ENCODE measurements at places on chromosomes 3 and 15. TPM values are rescaled to one million over a fixed set of nuclear protein-coding genes. Genes with fewer than 3 reads are reported as not detected.

- no peak for DNase-seq
These were observed 101.2 kb downstream of the ST8SIA2 start for GRCh38 chr15:92494806-92495336.

DNA sequence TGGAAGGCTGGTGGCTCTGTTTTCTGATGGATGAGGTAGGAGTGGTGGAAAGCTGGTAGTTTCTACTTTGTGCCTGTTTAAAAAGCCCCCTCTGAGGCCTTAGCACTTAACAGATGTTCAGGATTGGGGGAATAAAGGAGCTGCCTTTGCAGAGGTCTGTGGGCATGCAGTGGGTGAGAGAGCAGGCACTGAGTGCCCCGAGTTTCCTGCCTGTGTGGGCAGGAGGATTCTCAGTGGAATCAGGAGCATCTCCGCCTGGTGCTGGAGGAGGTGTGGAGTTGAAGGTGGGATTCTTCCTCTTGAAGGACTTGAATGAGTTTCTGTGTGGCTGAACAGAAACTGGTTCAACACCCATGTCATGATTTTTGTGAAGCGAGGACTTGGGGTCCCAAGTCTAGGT, 74.3 kb downstream of the IGF1R start:
- DNase-seq, result no peak

DNA sequence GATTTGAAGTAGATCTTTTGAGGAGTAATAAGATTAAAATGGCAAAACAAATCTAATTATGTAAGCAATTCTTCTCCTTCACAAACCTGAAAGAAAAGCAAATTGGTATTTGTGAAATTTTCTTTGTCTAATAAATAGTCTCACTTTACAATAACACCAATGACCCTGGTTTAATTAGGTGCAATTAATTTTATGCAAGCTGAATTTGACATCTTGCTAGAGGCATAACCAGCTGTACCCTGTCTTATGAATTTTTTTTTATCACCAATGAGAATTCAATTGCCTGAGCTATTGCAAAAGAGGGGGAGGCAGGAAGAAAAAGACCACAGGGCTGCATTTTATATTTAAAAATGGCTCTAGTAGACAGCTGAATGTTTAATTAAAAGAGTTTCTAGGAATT, 113.5 kb upstream of the IL12A start:
- no peak for DNase-seq

DNA sequence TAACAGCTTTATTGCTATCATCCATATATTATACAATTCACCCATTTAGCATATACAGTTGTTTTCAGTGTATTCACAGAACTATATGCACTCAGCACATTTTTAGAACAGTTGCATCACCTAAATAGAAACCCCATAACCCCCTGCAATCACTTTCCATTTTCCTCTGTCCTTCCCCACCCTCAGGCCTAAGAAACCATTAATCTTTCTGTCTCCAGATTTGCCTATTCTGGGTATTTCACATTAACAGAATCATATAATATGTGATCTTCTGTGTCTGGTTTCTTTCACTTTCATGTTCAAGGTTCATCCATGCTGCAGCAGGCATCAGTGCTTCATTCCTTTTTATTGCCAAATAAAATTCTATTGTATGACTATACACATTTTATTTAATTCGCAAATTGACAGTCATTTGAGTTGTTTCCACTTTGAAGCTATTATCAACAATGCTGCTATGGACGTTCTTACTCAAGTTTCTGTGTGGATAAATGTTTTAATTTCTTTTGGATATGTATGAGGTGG, 39.8 kb downstream of the ADAMTS17 start:
- no peak for DNase-seq

DNA sequence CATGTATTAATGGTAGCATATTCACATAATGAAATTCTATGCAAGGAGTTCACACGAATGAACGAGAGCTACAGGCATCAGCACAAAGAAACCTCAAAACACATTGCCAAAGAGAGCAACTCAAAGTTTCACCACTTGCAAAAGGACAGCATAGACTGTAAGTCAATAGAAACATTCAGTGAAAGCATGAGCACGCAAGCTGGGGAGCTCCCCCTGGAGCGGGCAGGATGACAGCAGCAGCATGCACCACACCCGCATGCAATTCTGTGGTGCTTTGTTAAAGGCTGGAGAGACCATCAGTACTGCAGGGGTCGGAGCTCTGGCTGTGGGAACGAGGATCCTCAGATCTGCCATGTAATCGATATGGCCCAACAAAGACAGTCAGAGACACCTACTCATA, 18.7 kb downstream of the OCA2 start:
- no peak for DNase-seq

DNA sequence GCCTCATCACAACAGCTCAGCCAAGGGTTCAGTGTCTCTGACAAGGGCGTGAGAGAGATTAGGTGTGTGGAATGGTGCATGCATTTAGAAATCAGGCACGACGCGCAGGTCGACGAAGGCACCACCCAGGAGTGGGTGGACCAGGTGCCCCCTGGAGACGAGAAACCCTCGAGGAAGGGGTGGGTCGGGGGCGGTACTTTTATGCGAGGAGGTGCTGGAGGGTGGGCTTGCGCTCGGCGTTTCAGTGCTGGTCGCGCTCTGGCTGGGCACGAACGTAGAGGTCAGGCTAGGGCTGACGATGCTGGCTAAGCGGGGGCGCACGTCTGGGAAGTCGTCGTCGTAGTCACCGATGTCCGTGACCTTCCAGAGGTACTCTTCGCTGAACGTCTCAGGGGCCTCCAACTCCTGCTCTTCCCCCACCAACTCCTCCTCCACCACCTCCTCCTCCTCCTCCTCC, 393 bp downstream of the ERICH6 start:
- DNase-seq, result no peak

DNA sequence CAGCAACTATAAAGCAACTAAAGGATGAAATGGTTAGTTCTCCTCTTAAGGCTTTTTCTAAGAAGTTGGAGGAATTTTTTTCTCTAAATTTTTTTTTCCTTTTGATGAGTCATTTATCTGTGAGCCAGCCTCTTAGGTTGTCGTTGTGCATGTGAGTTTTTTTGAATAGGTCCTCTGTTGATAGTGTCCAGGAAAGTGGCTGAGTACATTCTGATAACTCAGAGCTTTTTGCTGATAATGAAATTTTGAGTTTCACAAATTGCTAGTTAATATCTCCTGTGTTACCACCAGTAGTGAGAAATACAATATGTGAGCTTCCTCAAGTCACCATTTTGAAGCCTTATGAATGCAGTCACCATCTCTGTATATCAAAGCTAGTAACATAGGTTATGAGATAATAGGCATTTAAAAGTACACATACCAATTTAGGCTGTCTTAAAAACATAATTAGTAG, 7.1 kb upstream of the LXN start:
- no peak for DNase-seq

DNA sequence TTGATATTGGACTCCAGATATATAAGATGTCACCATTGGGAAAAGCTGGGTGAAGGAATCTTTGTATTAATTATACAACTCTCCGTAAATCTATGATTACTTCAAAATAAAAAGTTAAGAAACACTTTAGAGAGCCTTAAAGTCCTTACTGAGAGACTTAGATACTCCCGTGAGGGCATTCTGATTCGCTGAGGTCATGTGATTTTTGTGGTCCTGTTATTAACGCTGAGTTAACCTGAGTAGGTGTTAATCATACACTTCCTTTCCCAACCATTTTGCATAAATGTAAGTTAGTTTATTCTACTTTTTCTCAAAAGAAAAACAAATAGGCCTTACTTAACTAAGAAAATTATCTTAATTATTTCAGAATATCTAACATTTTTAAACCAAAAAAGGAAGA, 67.1 kb upstream of the LMOD3 start:
- no peak for DNase-seq

DNA sequence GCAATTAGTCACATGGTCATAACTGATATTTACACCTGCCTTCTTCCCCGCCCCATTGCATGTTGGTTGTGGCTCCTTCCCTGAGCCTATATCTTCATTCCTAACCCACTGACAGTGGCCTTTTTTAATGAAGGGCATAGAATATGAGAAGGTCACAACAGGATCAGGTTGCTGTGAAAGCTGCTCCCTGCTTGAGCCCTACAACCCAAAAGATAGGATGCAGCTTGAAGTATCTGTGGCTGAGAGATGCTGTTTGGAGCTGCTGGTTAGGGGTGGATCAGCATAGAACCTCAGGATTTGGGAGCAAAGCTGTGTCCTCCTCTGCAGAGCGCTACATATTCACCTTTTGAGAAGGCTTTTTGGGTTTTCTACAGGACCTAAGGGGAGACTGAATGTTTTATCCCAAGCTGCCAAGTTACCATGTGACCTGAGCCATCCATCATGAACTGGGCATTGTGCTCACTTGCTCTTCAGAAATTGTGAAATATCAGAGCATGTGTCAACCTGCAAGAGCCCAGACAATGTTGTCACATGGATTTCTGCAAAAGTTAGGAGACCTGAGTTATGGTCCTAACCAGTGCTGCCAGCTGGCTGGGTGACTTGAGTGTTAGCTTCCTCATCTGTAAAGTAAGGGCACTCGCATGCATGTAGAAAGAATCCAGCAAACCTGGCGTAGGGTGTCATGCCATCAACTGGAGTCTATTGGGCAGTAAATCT, 49.8 kb upstream of the ARL8B start:
- DNase-seq, result no peak

DNA sequence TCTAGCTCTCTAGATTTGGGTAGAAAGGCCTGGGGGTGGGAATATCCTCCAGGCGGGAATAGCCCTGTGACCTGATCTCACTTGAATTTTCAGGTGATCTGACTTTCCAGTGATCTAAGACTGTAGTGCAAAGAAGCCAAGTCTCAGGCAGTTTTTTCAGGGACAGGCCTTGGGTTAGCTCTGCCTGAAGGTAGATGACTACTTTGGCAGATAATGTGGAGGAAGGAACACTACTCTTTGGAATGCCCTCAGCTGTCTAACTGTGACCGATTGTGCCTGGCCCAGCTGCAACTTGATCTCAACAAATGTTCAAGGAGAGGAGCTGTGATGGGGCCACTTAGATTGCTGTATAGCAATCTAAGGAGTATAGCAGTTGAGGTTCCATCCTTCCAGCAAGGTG, 193.7 kb downstream of the TCF12 start:
- no peak for DNase-seq

DNA sequence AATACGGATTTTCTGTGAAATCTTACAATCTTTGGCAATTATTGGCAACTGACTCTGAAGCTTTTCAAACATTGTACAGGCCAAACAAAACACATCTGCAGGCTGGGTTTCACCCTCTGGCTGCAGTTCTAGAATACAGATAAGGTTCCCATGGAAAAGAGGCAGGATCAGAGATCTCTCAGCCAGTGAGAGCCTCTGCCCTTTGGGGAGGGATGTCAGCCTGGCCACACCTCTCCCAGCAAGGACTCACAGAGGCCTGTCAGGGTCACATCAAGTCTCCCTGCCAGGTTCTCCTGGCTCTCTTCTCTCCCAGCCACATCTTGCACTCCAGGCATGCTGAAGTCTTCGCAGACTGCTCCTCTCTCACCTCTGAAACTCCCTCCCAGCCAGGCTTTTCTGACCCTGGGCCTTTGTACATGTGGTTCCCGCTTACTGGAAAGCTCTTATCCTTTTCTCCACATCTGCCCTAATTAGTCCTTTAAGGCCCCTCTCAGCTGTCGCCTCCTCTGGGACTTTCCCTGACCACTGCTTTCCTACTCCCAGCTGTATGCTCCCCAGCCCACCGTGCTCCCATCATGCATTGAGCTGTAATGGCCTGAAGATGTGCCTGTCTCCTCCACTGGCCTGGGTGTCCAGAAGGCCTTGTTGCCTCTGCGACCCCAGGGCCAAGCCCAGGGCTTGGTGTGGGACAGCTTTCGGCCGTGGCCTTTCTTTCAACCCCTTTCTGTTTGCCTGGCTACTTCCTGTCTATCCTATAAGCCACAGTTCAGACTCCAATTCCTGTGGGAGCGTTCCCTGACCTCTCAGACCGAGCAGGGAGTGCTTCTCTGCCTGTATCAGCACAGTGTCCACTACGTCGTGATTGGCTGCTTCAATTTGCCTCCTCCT, 4.3 kb downstream of the RBP1 start:
- DNase-seq, result no peak

DNA sequence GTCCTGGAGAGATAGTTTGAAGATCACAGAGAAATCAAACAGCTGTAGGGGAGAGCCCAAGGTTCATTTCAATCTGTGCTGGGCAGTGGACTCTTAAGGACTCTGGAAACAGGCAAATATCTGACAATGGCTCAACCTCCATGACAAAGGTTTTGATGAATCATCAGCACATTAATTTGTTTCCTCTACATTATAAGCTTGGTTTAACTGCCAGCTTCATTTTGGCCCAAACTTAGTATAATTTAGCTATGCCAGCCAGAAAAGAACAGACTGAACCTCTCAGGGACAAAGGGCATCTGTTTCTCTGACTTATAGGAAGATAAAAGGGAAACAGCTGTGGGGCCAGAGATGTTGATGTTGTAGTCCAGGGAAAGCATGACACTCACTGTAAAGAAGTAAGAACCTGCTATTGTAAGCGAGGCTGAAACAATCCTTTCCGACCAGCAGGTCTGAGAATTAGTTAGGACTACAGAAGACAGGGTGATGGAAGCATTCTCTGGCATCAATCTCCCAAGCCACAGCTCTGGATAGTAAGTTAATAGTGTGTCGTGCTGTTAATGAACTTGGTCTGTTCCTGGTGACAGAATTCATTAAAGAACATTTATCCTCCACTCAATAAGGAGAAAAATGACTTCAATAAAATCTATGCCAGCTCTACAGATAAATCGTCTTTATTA, 110.1 kb downstream of the KCNMB2 start:
- no peak for DNase-seq

DNA sequence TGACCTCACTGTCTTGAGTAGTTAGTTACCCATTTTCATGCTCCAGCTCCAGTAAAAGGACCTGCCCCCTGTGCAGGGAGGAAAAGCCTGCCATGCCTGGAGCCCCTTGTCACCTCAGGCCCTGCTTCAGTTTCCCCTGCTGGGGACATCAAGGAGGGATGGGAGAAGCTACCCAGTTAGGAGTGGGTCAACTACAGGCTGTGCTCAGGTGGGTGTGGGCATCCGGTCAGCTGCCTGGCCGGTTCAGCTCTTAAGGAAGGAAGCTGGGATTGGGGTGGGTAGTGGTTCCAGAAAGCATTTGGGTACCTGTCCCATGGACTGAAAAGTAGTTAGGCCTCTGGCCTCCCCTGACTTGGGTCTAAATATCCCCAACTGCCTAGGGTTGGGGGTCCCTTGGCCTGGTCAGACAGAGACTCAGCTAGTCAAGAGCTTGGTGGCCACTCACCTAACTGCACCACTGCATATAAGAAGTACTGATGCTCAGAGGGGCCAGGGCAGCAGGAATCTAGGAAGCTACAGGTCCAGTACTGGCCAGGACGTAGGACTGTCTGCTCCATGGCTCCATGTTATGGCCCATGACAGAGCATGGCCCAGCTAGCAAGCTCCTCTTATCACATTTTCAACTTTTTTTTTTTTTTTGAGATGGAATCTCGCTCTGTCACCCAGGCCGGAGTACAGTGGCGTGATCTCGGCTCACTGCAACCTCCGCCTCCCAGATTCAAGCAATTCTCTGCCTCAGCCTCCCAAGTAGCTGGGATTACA, 549 bp downstream of the LSMEM2 start:
- DNase-seq, result no peak

SLC7A14 gene
- total RNA-seq, result 0.12 TPM

FBXO45 gene
- 7.8 TPM for total RNA-seq

EOMES gene
- total RNA-seq, result not detected

HDGFL3 gene
- total RNA-seq, result 43.1 TPM

STX19 gene
- total RNA-seq, result not detected

C2CD4A gene
- 0.35 TPM for total RNA-seq
